ENCODE measurements at places on chromosomes 12 and 14.

GRCh38 chr14:68084256-68084655 lies 264.7 kb downstream of the RAD51B start:
- no peak for DNase-seq

DNA sequence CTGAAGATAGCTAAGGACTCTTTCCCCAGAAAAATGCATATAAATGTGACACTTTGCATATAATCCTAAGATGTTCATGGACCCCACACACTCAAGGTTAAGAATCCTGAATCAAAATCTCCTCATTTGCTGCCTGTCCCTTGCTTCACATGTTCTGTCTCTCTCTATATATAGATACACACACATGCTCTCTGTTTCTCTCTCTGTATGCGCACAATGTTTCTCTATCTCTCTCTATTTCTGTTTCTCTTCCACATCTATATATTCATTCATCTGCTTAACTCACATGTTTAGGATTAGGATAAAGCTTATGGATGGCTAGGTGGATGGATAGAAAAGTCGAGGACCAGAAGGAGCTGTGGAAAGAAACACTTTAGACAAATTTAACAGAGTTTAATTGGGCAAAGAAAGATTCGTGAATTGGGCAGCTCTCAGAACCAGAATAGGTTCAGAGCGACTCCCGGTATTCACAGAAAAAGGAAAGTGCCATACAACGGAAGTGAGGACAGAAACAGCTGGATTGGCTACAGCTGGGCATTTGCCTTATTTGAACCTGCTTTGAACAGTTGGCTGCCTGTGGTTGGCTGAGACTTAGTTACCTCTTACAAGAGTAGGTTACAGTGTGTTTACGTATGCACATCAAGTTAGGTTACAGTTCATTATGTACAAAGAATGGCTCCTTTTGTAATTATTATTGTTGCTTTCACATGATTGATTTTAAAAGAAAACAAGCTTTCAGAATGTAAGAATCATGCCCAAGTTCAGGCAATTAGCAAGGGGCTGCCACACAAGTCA lies 57.6 kb downstream of the EMP1 start:
- no peak for DNase-seq

GRCh38 chr14:43369710-43370564 lies 1137.1 kb downstream of the FSCB start:
- DNase-seq: no peak

- no peak for DNase-seq
These were observed 396.2 kb downstream of the CCDC91 start for GRCh38 chr12:28586481-28586880.

- DNase-seq: no peak
These were observed 123.0 kb downstream of the SCARB1 start for GRCh38 chr12:124740691-124741137.

DNA sequence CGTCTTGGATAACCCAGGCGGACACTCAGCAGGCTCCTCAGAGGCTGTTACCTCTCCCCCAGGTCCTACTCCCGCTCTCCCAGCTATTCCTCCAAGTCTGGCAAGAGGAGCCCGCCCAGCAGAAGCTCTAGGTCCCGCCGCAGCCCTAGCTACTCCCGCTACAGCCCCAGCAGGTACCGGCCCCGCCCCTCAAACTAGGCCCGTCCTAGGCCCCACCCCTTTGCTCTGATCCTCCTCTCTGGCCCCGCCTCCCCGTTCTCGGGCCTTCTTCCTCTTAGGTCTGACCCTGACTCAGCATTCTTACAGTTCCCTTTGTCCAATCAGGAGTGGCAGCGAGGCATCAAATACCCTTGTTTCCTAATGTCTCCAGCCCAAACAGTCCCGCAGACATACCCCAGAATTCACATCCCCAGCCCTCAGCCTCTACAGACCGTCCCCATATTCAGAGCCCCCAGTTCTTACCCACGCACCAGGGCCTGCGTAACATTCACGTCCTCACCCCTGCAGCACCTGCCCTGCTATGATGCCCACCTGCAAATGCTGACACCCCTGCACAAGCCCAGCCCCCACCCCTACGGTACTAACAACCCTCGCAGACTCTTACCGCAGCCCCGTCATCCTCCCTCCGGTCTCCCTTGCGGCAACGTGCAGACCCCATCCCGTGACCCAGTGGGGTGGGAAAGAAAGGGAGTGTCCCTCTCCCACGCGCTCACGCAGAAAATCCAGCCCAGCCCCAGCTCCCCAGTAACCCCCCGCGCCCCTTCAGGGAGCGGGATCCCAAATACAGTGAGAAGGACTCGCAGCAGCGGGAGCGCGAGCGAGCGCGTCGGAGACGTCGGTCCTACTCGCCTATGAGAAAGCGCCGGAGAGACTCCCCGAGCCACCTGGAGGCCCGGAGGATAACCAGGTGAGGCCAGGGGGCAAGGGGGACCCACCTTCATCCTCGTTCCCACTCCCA lies 25.0 kb upstream of the HSPB8 start:
- no peak for DNase-seq

- no peak for DNase-seq
These were observed 15.5 kb downstream of the PRKAB1 start for GRCh38 chr12:119683413-119683812.

DNA sequence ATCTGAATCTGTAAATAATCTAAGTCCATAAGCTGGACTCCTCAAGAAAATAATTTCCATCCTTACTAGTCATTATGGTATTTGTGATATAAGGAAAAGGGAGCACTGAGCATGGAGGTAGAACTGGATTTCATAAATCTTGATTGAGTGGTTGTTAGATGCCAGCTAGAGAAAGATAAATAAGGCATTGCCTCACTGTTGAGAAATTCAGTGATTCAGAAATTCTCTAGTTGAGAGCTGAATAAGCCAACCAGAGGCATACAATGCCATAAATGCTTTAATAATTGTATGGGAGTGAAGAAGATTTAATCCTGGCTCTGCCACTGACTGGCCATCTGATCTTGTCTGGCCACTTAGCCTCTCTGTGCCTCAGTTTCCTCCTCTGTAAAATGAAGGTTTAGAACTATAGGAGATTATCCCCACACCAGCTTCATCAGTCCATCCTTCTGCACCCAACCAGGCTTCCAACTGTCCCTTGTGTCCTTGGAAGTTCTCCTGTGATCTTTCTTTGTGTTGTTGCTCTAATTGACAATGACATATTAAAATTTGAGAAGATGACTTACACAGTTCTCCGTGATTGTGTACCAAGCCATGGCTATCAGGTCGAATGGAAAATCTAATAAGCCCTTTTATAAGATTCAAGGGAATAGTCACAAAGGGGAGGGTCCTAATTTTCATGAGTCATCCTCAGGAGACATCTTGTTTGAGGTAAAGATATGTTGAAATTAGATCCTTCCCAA lies 394.3 kb downstream of the EGLN3 start:
- no peak for DNase-seq

DNA sequence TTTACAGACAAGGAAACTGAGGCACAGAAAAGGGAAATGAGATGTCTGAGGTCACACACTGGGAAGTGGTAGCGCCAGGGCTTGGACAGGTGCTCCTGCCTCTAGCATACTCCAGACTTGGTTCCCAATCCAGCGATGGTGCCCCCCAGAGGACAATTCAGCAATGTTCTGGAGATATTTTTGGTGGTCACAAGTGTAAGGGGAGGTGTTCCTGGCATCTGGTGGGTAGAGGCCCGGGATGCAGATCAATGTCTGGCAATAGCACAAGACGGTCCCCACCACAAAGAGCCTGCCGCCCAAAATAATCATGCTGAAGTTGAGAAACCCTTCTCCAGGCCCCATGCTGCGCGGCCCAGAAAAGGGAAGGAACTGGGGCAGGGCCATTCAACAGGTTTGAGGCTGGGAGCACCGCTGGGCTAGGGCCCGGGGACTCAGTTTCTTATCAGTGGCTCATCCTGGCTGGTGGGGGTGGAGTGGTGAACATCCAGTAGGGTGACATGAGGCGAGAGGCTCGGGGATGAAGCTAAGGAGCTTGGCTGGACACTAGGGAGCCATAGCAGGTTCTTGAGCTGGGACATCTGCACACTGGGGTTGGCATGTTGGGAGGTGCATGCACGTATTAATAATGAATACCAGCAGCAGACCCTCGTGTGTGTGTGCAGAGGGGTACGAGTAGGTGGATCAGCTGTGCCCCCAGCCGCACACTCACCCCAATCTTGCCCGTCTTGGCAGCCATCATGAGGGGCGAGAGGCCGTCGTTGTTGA lies 35.1 kb downstream of the TRPV4 start:
- DNase-seq: no peak

GRCh38 chr14:51458563-51458955 lies 193.2 kb upstream of the FRMD6 start:
- DNase-seq: no peak
